RWPE2 (cell line): ENCODE measurements at places on chromosomes 4 and X.

DNA sequence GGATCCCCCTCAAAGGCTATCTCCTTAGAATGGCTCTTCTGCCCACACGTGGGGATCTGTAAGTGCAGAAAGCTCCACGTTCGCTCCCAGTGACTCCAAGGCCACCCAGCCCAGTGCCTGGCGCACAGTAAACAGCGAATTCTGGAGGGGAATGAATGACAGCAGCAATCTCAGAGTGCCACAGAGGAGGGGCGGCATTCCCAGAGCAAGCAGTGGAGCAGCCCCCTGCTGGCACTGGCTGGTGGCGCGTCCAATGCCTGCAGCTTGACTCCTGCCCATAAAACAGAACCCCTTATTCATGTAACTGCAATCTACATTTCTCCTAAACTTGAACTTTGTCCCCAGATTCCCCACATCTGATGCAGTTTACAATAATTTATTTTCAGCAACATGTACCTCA is 6.9 kb upstream of the HELT start:
- no peak for DNase-seq

DNA sequence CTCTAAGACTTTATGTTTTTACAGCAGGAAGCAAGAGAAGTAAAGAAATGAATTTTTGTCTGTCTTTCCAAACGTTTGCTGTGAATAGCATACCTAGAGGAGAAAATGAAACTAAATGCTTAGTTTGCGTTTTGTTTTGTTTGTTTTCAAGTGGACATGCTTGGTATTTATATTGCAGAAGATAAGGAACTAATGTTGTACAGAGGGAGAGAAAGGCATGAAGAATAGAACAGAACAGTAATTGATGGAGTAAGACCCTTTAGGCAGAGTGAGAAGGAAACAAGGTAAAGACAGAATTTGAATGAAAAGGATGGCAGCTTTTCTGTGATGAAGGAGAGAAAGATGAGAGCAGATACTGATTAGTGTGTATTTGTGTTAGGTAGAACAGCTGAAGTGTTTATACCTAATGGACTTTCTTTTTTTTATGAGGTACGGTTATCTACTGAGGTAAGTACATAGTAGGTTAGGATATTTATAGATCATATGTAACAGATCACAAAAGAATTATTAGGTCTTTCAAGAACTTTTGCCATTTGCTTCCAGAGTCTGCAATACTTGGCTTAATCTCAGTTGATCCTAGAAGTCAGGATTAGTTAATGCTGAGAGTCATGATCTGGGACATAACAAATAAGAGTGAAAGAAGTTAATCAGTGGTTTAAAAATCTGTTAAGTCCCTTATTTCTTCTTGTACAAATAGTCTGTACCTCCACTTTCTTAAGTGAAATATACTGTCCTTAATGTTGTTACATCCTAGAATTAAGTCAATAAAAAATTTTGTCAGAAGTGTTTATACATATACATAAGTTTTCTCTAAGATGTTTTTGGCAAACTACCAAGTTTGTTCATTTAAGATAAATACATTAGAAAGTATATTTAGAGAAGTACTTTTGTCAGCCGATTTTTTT is 36.8 kb downstream of the FABP2 start:
- DNase-seq: no peak

- no peak for DNase-seq
Observed at GRCh38 chr4:101857176-101857575, 66.6 kb downstream of the BANK1 start.

- peak; percentile 71 for DNase-seq
Observed at GRCh38 chrX:107747596-107748161, 27.9 kb downstream of the TSC22D3 start.

DNA sequence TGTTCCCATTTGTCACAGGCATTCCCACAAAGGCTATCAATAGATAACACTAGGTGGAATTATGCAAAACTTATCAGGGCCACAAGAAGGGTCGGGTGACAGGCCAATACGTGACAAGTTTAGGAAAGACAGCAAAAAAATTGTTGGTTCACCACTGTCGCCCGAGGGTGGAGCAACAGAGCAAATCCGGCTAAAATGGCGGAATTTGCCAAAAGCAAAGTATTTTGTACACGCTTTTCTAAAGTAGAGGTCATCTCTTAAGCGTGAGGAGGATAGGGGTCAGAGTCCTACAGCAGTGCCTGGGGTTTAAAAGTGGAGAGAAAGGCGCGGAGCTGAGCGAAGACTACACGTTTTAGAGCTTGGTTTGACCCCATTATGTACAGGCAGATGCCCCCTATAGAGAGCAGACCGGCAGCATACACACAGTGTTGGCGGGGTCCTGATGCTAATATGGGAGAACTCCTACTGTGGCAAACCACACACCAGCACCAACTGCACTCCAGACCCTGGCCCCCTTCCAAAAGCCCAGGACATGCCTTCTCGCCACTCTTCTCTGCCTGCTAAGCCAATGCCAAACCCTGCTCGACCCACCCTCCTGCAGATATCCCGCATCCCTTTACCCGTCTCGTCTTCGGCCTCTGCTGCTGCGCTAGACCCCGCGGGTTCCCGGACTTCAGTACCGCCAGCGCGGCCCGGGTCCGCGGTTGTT is 733 bp downstream of the CCNA2 start:
- DNase-seq: peak; percentile 45

GRCh38 chr4:64230709-64231310 is 178.4 kb downstream of the TECRL start:
- DNase-seq: no peak

GRCh38 chr4:17664755-17665154 is 50.3 kb downstream of the MED28 start:
- no peak for DNase-seq

DNA sequence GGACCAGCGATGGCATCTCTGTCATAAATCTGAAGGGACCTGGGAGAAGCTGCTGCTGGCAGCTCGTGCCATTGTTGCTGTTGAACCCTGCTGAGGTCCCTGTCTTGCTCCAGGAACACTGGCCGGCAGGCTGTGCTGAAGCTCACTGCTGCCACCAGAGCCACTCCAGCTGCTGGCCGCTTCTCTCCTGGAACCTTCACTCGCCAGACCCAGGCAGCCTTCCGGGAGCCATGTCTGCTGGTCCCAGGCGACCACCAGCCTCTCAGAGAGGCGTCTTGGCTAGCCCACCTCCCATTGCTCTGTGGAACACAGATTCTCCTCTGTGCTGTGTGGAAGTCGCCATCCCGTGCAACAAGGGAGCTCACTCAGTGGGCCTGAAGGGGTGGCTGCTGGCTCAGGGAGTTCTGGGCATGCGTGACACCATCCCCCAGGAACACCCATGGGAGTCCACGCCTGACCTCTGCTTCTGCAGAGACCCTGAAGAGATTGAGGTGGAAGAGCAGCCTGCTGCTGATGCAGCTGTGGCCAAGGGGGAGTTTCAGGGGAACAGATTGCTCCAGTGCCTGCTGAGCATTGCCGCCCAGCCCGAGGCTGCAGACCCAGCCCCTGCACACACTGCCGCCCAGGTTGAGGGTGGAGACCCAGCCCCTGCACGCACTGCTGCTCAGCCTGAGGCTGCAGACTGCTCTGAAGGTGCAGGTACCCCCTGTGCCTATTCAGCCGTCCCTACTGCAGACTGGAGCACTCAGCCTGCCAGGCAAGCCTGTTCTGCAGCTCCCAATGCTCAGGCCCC is 33.1 kb upstream of the CYP4V2 start:
- no peak for DNase-seq

GRCh38 chr4:74777531-74777930 is 16.8 kb downstream of the BTC start:
- no peak for DNase-seq

DNA sequence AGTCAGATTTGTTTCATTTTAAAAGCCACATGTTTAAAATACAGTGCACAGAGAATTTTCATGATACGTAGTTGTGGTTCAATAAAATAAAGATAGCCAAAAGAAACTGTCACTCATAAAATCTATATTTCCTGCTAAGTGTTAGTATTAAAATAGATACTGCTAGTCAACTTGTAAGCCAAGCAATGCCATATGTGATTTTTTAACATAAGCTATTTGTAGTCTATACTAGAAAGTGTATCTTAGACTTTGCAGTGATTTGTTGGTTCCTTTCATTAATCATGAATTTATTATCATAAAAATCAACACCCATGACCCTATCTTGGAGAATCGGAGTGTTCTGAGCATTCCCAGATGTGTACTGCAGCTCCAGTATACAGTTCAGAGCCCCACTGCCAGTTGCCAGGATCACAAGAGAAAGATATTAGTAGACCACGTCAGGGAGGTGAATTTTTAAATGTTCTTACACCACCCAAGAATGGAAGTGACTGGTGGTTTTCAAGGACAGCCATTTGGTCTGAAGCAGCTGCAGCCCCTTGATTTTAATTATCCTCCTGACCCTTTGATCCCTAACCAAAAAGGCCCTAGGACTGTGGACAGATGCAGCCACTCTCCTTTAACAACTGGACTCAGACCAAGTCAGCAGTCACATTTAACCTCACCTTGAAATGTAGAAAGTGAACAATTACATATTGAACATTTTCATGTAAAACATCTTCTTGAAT is 163.1 kb downstream of the PALLD start:
- no peak for DNase-seq

DNA sequence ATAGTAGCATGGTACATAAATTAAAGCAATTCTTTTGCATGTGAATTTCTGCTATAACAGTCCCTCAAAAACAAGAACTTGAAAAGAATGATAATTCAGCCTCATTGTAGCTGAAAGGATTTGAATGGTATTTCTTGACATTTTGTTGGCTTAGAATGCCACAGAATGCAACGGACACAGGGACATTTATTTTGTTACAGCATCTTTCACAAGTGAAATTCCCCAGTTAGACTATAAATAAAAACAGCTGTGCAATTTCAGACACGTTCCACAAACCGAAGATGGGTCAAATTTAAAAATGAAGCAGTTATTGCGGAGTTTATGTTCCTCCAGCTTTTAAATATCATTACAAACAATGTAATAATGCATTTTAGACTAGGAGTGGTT is 82.8 kb upstream of the AMELX start:
- DNase-seq: no peak

DNA sequence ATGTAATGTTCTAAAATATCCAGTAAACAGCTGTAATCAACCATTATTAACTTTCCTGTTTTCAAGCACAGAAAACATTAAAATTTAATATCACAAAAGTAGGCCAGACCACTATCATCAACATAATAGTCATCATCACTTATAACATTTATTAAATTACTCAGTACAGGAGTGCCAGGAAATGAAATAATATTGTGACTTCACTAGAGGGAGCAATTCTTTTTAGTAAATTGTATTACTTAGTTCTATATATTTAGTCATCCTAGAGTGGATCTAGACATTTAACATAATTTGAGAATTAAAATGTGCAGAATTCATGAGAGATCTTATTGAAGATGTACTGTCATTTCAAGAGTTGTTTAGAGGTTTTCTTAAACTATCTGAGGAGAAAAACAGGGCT is 33.6 kb downstream of the PITX2 start:
- DNase-seq: no peak

GRCh38 chr4:105944540-105944939 is 49.3 kb downstream of the NPNT start:
- DNase-seq: no peak

GRCh38 chr4:76388160-76388908 is 32.6 kb downstream of the CCDC158 start:
- DNase-seq: peak; percentile 88

- DNase-seq: no peak
Observed at GRCh38 chr4:48296365-48296764, 26.7 kb upstream of the TEC start.

GRCh38 chr4:142418697-142419096 is 427.4 kb downstream of the INPP4B start:
- no peak for DNase-seq

DNA sequence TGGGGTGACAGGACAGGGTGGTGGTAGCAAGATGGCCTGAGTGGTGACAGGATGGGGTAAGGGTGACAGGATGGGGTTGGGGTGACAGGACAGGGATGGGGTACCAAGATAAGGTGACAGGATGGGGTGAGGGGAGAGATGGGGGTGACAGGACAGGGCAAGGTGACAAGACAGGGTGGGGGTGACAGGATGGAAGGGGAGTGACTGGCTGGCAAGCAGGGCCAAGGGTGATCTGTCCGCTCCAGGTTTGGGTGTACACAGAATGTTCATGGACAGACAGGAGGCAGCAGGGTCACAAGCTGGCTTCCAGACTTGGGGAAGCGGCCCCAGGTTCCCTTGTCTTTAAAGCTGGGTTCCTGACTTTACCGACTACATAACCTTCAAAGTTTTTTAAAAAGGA is 23.3 kb downstream of the RNF212 start:
- no peak for DNase-seq

DNA sequence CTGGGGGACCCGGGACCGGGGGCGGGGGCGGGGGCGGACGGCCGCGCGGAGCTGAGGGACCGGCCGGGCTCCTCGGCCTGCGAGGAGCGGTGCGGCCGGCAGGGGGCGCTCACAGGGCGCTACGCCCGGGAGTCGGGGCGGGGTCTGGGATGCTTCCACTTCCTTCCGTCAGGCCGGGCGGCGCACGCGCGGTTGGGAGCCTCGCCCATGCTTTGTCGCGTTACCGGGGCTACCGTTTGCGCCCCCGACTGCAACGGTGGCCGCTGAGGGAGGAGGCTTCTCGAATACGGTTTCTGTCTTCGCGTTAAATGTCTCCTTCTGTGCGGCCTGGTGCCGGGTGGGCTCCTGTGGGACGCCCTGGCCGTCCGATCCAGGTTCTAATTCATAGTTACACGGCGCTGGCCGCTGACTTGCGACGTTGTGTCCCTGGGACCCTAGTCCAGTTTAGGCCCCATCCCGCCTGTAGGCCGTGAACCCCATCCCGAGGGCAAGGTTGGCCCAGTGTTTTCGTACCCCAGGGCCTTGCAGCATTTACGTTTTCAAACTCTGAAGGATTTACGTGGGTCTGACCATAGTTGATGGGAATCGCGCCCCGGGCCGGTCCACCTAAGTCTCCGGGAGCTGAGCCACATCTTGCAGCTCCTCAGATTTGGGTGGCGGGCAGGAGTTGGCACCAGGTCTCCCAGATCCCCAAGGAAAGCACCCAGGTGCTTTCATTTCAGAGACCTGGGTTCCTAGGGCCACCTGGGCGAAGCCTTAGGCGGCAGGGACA is 549 bp downstream of the MSL3 start:
- peak; percentile 77 for DNase-seq

DNA sequence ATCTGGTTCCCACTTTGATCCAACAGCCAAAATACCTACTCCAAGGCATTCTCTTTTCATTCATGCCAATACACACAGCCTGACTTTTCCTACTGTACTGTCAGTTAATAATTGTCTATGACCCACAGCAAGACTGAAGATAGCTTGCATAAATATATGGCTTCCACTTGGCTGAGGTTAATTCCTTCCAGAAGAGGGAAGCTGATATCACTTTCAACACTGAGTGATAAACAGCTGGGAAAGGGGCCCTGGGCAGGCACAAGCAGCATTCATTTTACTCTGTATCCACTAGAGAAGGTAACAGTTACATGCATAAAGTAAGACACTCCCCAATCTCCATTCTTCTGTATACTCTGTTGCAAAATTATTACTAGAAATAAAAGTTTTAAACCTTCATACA is 200.2 kb upstream of the UGT8 start:
- DNase-seq: no peak
